ENCODE measurements at places on chromosomes 6 and 20. TPM values are rescaled to one million over a fixed set of nuclear protein-coding genes. Genes with fewer than 3 reads are reported as not detected.

PAX1 gene
- total RNA-seq, result not detected

THBD gene
- total RNA-seq, result 36.7 TPM

SEL1L2 gene
- not detected for total RNA-seq

OGFRL1 gene
- total RNA-seq, result 33.4 TPM
